AG04450 (cell line): ENCODE measurements at places on chromosomes 3 and 15.

DNA sequence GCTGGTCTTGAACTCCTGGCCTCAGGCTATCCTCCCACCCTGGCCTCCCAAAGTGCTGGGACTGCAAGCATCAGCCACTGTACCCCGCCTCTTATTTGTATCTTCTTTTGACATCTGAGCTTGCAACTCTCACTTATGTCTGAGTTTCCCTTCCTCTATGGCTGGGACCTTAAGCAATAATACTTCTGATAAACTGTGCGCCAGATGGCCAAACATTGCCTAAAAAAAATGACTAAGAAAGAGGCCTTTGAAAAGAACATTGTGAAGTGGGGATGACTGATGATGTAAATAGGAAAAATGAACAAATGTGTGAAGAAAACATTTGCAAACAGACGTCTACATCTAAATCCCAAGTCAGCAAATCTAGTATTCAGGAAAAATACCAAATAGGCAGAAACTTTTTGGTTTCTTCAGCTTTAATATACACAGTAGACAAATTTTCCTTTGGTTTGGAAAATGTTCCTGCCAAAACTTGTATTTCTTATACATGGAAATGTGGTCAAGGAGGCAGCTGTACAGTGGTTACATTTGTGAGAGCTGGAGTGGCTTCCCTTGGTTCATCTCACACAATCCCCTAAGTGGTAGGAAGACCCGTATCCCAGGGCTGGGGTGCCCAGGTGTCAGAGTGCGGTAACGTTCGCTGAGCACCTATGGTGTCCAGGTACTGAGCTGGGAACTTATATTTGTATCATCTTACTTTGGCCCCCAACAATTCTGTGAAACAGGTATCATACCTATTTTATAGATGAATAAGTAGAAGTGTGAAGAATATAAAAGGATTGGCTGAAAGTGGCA lies 11.6 kb upstream of the TFRC start:
- no peak for DNase-seq

GRCh38 chr3:160556141-160556540 lies 9.2 kb downstream of the KPNA4 start:
- no peak for DNase-seq

- no peak for DNase-seq
Observed at GRCh38 chr3:160128056-160128455, 97.2 kb upstream of the C3orf80 start.

DNA sequence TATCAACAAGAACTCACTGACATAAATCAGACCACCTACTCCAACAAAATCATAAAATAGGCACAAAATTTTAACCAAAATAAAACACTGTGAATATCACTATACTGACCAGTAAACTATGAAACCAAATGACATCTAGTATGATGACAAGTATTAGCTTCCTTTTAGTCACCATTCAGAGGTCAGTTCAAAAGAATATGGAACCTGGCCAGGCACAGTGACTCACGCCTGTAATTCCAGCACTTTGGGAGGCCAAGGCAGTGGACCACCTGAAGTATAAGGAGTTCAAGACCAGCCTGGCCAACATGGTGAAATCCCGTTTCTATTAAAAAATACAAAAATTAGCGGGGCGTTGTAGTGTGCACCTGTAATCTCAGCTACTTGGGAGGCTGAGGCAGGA lies 65.8 kb downstream of the SMARCC1 start:
- no peak for DNase-seq

DNA sequence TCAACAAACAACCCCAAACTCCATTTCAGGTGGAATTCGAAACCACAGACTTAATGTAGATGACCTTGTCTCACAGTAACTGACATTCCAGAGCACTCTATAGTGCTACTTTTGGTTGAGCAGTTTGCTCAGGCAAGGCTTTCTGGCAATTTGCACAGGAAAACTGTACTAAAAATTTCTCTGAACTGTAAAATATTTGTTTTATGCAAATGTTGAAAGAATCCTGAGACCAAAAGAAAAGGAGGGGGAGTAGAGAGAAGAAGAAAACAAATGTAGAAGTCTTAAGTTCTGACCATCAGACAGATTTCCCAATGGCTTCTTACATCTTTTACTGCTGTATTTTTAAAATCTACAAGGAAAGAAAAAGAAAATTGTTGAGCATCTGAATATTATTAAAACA lies 53.5 kb downstream of the DTWD1 start:
- no peak for DNase-seq

DNA sequence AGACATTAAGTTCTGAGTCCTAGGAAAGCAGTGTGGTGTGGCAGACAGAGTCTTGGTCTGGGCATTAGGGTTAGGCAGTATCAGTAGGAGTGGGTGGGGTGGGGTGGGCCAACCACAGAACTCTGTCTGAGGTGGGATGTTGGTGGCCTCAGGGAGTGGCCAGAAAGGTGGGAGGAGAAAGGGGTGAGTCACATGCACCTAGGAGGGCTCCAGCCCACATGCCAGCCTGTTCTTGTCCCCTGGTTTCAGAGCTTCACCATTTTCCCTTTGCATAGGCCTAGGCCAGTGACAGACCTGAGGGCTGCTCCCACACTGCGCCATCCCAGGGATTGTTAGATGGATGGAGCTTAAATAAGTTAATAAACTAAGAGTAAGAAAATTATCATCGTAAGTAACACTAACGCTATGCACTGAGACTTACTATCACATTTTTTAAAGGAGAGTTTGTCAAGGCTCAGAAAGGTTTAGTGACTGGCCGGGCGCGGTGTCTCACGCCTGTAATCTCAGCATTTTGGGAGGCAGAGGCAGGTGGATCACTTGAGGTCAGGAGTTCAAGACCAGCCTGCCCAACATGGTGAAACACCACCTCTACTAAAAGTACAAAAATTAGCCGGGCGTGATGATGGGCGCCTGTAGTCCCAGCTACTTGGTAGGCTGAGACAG lies 33.8 kb downstream of the DNASE1L3 start:
- DNase-seq, result no peak

- DNase-seq, result no peak
Observed at GRCh38 chr3:129656659-129657247, 50.3 kb upstream of the PLXND1 start.

DNA sequence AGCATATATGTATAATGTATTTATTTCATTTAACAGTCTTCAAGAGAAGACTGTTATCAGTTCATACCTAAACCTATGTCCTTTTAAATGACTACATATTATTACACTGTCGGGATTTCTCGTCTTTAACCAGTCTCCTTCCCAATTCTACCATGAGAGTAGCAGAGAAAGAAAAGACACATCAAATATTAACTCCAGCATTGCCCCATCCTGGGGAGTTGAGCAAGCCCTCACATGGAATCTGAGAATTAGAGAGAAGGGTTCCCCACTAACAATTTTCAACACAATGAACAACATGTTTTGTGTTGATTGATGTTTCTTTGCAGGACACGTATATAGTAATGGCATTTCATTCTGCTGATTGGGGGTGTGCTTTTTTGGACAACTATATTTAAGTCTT lies 257.4 kb downstream of the ADAMTSL3 start:
- no peak for DNase-seq

DNA sequence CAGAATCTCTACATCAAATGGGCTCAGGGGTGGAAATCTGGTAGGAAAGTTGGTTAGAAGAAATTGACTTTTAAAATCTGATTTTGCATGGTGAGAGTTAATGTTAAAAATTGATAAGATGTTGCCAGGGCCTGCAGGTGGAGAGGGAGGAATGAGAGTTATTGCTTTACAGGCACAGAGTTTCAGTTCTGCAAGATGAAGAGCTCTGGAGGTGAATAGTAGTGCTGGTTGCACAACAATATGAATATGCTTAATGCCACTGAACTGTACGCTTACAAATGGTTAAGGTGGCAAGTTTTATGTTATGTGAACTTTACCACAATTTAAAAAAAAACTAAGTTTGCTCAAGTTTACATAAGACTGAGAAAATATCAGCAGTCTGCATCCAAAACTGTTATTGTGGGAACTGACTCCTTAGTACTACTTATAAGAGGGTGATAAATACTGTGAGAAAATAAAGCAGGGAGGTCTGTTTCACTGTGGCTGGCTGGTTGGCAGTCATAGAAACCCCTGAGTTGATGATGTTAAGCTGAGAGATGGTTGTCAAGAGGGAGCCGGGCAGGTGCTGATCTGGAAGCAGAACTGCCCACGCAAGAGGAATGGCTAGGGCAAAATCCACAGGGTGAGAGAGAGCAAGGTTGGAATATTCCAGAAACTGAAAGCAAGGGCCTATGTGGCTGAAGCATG lies 144.9 kb downstream of the EDEM1 start:
- DNase-seq, result no peak

DNA sequence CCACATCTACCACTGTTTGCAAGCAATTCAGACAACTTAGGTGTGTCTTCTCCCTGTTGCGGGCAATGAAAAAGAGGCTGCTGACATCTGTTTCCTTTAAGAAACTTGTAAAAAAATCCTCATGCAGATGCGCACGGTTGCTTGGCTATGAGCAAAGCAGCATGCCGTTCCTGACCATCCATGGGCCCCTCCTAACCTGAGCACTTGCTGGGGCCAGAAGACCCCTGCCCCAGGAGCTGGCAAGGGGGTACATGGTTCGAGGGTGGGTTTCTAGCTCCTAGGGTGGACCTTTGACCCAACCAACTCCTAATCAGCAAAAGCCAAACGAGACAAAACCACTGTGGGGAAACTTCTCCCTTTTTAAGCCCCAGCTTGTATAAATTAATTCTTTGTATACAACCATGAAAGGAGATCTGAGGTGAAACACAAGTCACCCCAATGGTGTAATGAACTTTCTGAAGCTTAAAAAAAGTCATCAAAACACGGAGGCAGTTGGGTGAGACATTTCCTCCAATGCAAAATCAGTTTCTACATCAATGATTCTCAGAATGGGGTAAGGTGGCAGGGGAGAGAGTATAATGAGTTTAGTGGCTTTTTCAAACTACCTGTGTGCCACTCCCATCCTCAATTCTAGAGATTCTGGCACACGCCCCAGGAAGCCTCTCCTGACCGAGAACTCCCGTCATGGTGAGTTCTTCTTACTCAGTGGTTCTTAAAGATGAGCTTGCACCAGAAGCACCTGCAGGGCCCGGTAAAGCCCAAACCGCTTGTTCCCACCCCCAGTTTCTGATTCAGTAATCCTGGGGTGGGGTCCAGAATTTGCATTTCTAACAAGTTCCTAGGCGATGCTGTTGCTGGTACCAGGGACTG lies 44.1 kb downstream of the CPN2 start:
- no peak for DNase-seq
